CD8-positive, alpha-beta memory T cell (primary cell): ENCODE measurements at places on chromosomes 5 and 9. TPM values are rescaled to one million over a fixed set of nuclear protein-coding genes. Genes with fewer than 3 reads are reported as not detected.

- peaks cover 37% of the 10 kb centered on the region for H3K4me1 ChIP-seq
- peak overlapping the region; percentile 23 for H3K4me3 ChIP-seq
- DNase-seq = no peak
- no peaks in the 10 kb centered on the region for H3K27me3 ChIP-seq
These were observed 8.3 kb downstream of the N4BP3 start for GRCh38 chr5:178121391-178122276.

DNA sequence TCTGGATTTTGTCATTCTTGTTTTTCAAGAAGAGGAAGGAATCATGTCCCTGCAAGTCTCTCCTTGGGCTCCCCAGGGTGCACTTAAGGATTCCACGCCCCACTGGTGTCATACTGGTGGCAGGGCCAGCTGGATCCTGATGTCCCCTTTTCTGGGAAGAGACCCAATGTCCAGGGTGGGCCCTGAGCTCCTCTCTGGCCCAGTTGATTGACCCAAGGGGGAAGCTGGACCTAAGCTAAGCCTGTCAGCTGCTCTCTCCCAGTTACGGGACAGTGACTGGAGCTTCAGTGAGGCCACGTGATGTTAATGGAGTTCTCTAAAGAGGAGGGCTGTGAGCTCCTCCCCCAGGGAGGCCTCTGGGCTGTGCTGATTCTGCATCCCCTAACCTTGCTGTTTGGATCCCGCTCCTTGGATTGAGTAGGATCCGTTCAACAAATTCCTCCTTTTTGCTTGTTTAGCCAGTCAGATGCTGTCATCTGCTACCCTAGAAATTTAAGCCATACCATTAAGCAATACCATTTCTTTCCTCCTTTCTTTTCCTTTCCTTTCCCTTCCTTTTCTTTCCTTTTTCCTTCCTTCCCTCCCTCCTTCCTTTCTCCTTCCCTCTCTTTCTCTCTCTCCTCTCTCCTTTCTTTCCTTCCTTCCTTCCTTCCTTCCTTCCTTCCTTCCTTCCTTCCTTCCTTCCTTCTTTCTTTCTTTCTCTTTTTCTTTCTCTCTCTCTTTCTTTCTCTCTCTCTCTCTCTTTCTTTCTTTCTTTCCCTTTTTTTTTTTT, 17.2 kb downstream of the NKX2-5 start:
- no peak overlapping the region for H3K27ac ChIP-seq
- no peak for DNase-seq
- no peaks in the 10 kb centered on the region for H3K27me3 ChIP-seq
- no peaks in the 10 kb centered on the region for H3K36me3 ChIP-seq
- no peak overlapping the region for H3K4me3 ChIP-seq

- no peaks in the 10 kb centered on the region for H3K27me3 ChIP-seq
- no peaks in the 10 kb centered on the region for H3K36me3 ChIP-seq
- H3K4me3 ChIP-seq = no peak overlapping the region
- no peak for DNase-seq
- no peak overlapping the region for H3K27ac ChIP-seq
These were observed 94.5 kb downstream of the CFAP90 start for GRCh38 chr5:7756453-7756852.

- no peak for DNase-seq
- no peaks in the 10 kb centered on the region for H3K27me3 ChIP-seq
- no peak overlapping the region for H3K4me3 ChIP-seq
- H3K4me1 ChIP-seq = no peaks in the 10 kb centered on the region
- H3K27ac ChIP-seq = no peak overlapping the region
These were observed 361.6 kb downstream of the YTHDC2 start for GRCh38 chr5:113875096-113875495.

- H3K4me3 ChIP-seq = no peak overlapping the region
- H3K27ac ChIP-seq = no peak overlapping the region
- no peaks in the 10 kb centered on the region for H3K27me3 ChIP-seq
- DNase-seq = no peak
- no peaks in the 10 kb centered on the region for H3K4me1 ChIP-seq
- no peaks in the 10 kb centered on the region for H3K36me3 ChIP-seq
These were observed 77.3 kb downstream of the NNT start for GRCh38 chr5:43680286-43680685.

- H3K27ac ChIP-seq = no peak overlapping the region
- no peaks in the 10 kb centered on the region for H3K4me1 ChIP-seq
- no peak overlapping the region for H3K4me3 ChIP-seq
- no peaks in the 10 kb centered on the region for H3K27me3 ChIP-seq
These were observed 34.0 kb downstream of the BOD1 start for GRCh38 chr5:173582216-173583111.

DNA sequence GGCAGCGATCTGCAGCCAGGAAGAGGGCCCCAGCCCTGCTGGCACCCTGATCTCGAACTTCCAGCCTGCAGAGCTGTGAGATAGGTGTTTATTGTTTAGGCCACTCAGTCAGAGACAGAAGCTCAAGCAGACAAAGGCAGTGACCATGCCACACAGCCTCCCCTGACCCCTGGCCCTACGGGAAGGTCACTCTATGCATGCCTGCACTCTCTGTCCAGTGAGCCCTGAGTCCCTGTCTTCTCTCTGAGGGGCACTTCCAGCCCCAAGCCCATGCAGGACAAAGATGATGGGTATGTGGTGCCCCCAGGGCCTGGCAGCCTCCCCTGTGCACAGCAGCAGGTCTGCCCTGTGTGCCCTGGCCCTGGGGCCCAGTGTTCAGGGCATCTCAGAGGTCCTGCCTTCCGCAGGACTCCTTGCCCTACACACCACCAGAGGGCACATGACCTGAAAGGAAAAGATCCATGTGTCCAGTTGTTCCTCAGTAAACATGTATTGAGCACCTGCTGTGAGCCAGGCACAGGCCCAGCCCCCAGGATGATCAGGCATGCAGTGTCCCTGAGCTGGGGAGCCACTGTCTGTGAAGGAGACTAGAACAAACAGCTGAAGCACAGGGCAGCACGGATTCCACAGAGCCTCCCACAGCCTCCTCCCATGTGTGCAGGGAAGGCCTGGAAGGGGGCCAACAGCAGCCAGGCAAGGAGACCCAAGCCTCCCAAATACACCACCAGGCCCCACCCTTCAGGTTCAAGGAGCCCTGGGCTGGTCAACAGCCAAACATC, 109.3 kb downstream of the ATPSCKMT start:
- H3K27me3 ChIP-seq = no peaks in the 10 kb centered on the region
- H3K36me3 ChIP-seq = no peaks in the 10 kb centered on the region
- no peak overlapping the region for H3K4me3 ChIP-seq
- H3K4me1 ChIP-seq = no peaks in the 10 kb centered on the region
- H3K27ac ChIP-seq = no peak overlapping the region

- peaks cover 26% of the 10 kb centered on the region for H3K36me3 ChIP-seq
- DNase-seq = no peak
- no peak overlapping the region for H3K27ac ChIP-seq
These were observed 75.0 kb downstream of the OTULIN start for GRCh38 chr5:14739538-14739937.

DNA sequence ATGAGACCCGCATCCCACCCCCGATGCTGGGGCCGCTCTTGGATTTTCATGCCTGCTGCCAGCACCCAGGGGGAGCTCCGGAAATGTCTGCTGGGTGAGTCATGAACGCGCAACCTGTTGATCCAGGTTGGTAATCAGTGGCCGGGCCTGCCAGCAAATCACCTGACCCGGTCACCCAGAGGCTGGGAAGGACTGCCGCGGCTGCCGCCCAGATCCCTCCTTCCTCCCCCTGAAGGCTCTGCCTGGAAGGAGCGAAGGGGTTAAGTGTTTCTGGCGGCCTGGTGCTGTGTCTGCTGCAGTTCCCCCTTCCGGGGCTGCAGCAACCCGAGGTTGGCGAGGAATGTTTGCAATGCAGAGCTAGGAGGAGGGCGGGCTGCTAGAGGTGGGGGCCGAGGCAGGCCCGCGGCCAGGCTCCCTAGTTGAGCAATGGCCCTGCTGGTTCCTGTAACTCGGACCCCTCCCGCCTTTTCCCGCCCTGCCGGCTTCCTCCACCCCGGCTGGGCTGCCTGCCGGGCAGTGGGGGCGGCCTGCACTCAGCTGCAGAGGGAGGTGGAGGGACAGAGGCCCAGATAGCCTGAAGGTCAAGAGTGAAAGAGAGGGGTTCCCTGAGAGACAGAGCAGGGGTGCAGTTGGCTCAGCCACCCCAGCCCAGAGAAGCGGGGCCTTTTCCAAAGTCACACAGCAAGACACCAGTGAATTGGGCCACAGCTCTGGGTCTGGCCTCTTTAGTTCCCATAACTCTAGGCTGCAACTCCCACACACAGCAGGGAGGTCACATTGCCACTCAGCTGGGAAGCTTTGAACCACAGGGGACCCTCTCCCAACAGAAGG, 156.3 kb upstream of the IER5L start:
- DNase-seq = peak; percentile 32
- no peaks in the 10 kb centered on the region for H3K36me3 ChIP-seq
- no peaks in the 10 kb centered on the region for H3K27me3 ChIP-seq
- H3K4me1 ChIP-seq = peaks cover 27% of the 10 kb centered on the region
- H3K27ac ChIP-seq = peak overlapping the region; percentile 46
- H3K4me3 ChIP-seq = peak overlapping the region; percentile 38

GRCh38 chr9:87054999-87055686, 107.8 kb upstream of the GAS1 start:
- H3K4me3 ChIP-seq = no peak overlapping the region
- no peaks in the 10 kb centered on the region for H3K27me3 ChIP-seq
- no peak for DNase-seq
- no peaks in the 10 kb centered on the region for H3K36me3 ChIP-seq
- no peaks in the 10 kb centered on the region for H3K4me1 ChIP-seq

DNA sequence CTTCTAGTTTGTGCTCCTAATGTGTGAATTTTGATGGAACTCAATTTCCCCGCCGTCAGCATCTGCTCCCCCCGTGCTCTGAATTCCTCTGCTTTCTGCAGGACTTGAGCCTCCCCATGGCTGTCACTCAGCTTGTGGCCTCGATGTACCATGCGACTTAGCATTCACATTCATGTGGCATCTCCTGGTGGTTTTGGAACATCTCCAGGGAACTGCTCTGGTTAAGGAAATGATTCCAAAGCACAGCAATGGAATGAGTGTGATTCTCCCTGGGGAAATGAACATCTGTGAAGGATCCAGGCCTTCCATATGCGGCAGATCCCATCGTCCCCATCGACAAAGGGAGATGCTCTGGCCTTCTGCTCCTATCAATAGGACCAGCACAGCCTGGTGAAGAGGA, 119.0 kb downstream of the ENTREP1 start:
- no peak for DNase-seq
- no peaks in the 10 kb centered on the region for H3K36me3 ChIP-seq
- H3K27ac ChIP-seq = no peak overlapping the region
- no peaks in the 10 kb centered on the region for H3K27me3 ChIP-seq

DNA sequence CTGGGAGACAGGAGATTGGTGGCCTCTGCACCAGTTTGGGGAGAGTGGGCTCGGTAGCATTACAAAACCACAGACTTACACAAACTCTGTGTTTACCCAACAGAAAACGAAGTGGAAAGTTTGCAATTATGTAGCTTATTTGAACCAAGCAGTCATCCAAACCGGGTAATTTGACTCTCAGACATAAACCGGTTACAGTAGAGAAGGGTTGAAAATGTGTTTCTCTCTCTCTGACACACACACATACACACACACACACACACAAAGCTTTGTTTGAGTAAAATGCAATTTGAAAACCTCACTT, 97.1 kb upstream of the ZNF608 start:
- no peaks in the 10 kb centered on the region for H3K4me1 ChIP-seq
- H3K27ac ChIP-seq = no peak overlapping the region
- H3K4me3 ChIP-seq = no peak overlapping the region
- no peaks in the 10 kb centered on the region for H3K36me3 ChIP-seq

GRCh38 chr5:107517185-107518033, 153.3 kb downstream of the EFNA5 start:
- H3K4me1 ChIP-seq = no peaks in the 10 kb centered on the region
- no peak overlapping the region for H3K4me3 ChIP-seq
- no peak overlapping the region for H3K27ac ChIP-seq
- H3K27me3 ChIP-seq = no peaks in the 10 kb centered on the region

- no peaks in the 10 kb centered on the region for H3K4me1 ChIP-seq
- H3K36me3 ChIP-seq = no peaks in the 10 kb centered on the region
- no peak for DNase-seq
- H3K27me3 ChIP-seq = no peaks in the 10 kb centered on the region
- H3K27ac ChIP-seq = no peak overlapping the region
- H3K4me3 ChIP-seq = no peak overlapping the region
These were observed 60.4 kb upstream of the TMED7 start for GRCh38 chr5:115686051-115686737.

DNA sequence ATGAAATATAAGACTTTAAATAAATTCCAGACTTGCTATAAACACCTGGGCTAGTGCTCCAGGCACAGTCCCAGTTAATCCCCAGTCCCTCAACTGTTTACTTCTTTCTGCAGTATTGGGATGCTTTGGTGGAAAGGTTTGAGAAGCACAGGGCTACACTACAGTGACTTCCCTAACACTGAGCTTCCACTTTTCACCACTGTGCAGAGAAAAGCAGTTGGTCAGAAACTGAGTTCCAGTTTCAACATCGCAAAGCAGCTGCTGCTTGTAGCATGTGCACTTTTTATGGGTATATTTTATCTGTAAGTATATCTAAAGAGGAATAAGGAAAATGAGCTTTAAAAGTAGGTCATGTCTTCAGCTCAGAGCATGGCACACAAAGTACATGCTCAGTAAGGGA, 339.7 kb downstream of the NTRK2 start:
- H3K4me1 ChIP-seq = no peaks in the 10 kb centered on the region
- H3K36me3 ChIP-seq = no peaks in the 10 kb centered on the region
- H3K4me3 ChIP-seq = no peak overlapping the region
- H3K27ac ChIP-seq = no peak overlapping the region

- no peaks in the 10 kb centered on the region for H3K4me1 ChIP-seq
- no peak for DNase-seq
- H3K4me3 ChIP-seq = no peak overlapping the region
- no peaks in the 10 kb centered on the region for H3K27me3 ChIP-seq
- no peak overlapping the region for H3K27ac ChIP-seq
These were observed 118.2 kb downstream of the BOD1 start for GRCh38 chr5:173498286-173498685.

DNA sequence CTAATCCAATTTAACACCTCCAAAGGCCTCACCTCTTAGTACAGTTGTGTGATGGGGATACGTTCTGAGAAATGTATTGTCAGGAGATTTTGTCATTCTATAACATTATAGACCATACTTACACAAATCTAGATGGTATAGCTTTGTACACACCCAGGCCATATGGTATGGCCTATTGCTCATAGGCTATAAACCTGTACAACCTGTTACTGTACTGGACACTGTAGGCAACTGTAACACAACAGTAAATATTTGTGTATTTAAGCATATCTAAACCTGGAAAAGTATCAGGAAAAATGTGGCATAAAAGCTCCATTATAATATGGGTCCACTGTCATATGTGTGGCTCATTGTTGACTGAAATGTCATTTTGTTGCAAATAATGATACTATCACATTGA, 12.1 kb downstream of the ACER2 start:
- no peak overlapping the region for H3K27ac ChIP-seq
- H3K27me3 ChIP-seq = no peaks in the 10 kb centered on the region
- no peaks in the 10 kb centered on the region for H3K4me1 ChIP-seq
- H3K4me3 ChIP-seq = no peak overlapping the region
- no peaks in the 10 kb centered on the region for H3K36me3 ChIP-seq

GRCh38 chr5:127770272-127770671, 67.1 kb downstream of the CCDC192 start:
- H3K4me1 ChIP-seq = no peaks in the 10 kb centered on the region
- no peaks in the 10 kb centered on the region for H3K27me3 ChIP-seq
- no peak overlapping the region for H3K27ac ChIP-seq
- no peak for DNase-seq
- H3K36me3 ChIP-seq = no peaks in the 10 kb centered on the region
- no peak overlapping the region for H3K4me3 ChIP-seq

Gene BTNL9
- not detected for total RNA-seq

Gene MYOT
- not detected for total RNA-seq
